ENCODE measurements at places on chromosomes 1 and 21. TPM values are rescaled to one million over a fixed set of nuclear protein-coding genes. Genes with fewer than 3 reads are reported as not detected.

WARS2 gene
- total RNA-seq, result 13.1 TPM

TSPEAR gene
- 3.2 TPM for total RNA-seq

S100A7 gene
- not detected for total RNA-seq

RXRG gene
- total RNA-seq, result 247 TPM

STUM gene
- 7.6 TPM for total RNA-seq

RIMKLA gene
- 8.1 TPM for total RNA-seq

HCRTR1 gene
- not detected for total RNA-seq

OR2L13 gene
- total RNA-seq, result not detected

STMN1 gene
- total RNA-seq, result 572 TPM

TARS2 gene
- 35.7 TPM for total RNA-seq

PFKFB2 gene
- 5.7 TPM for total RNA-seq

SH3BGR gene
- 116 TPM for total RNA-seq

DNA sequence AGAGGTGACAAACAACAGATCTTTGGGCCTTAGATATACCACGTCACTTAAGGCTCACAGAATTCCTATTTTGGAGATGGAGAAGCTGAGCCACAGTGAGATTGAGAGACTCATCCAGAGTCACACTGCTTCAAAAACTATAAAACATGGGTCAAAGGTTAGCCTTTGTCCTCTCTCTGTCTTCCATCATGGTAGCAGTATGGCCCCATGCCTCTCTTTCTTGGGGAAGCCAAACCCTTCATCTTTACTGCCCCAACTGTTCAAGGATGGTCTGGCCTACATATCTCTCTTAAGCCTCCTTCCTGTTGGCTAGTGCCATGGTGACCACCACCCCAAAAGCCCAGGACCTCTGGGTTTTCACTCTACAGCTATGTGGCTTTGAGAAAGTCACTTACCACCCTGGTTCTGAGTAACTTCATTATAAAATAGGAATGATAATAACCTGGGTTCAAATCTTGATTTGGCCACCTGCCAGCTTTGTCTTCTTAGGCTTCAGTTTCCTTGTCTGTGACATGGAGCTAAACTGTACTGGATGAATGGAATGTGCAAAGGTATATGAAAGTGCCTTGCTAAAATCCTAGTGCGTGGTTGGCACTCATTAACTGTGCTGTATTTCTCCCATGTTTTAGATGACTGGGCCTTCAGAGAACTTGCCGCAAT lies 85.9 kb upstream of the JUN start:
- DNase-seq, result no peak

DNA sequence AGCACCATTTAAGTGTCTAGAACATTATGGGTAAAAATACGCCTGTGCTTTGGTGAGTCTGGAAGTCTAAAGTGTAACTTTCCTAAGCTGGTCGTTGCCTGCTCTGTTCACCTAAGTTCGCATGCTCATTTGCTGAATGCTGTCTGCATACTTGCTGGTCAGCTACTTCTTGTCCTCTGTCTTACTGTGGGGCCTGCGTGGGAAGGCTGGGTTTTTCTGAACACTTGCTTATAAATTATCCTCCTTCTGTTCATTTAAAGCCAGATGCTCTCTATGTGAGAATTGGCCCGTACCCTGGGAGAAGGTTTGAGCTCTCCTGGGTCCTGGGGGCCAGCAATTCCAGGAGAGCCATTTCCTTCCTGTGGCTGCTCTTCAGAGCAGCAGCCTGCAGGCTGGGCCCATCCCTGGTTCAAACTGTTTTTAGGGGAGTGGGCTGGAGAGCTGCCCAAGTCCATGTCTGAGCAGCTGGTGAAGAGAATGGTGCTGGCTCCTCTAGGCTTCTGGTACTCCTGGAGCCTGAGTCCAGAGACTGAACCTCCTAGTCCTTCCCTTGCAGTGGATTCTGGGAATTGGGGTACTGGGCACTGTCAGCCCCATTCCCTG lies 75.7 kb downstream of the GALNT2 start:
- DNase-seq, result no peak

GRCh38 chr1:28104866-28105467 lies 16.6 kb upstream of the EYA3 start:
- peak; percentile 74 for DNase-seq

GRCh38 chr1:110091791-110092190 lies 20.5 kb upstream of the UBL4B start:
- no peak for DNase-seq

DNA sequence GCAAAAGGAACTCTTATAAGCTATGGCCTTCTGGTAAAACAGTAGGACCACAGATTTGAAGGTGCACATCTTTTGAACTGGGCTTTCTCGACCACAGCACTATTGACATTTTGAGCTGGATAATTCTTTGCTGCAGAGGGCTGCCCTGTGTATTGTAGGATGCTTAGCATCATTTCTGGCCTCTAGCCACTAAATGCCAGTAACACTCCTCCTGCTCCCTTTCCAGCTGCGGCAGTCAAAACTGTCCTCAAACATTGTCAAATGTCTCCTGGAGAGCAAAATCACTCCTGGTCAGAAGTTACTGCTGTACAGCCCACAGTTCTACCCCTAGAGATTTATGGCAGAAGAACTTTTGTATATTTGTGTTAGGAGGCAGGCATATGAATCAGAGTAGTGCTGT lies 836.7 kb downstream of the PLA2G4A start:
- no peak for DNase-seq

- DNase-seq, result peak; percentile 15
These were observed 128.4 kb upstream of the ZC3H11B start for GRCh38 chr1:219741011-219741970.

GRCh38 chr1:51512606-51513005 lies 6.5 kb downstream of the EPS15 start:
- DNase-seq, result no peak

DNA sequence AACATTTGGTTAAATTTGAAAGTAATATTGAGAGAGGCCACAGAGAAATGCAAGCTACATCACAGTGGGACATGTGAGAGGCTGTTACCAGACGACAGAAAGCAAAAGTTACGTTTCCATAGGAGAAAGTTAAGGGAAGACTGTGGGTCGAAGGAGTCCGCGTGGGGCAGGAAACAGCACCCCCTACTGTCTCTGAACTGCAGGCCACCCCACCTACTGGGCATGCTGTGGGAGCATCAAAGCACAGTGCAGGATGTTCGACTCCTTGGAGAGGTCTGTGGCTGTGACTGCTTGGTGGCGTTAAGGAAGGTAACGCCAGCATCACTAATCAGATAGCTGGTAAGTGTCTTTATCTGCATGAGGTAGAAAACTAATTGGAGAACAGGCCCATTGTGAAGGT lies 123.9 kb downstream of the PTBP2 start:
- DNase-seq, result peak; percentile 49

- DNase-seq, result no peak
These were observed 70.4 kb downstream of the ACTL8 start for GRCh38 chr1:17825273-17826164.

DNA sequence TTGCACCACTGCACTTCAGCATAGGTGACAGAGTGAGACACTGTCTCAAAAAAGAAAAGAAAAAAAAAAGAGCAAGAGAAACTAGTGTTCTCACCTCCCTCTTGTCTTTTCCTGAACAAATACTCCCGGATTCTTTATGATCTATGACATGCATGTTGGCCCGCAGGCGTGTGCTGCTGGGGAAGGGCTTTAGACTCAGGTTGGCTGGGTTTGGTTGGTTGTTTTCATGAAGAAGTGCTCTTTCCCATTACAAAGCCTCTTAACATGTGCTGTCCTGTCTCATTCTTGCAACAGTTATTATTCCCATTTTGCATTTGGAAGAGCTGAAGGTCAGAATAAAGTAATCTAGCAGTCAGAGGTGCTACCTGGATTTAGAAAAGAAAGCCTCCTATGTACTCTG lies 79.5 kb downstream of the TRABD2B start:
- no peak for DNase-seq

GRCh38 chr1:151419819-151420218 lies 20.4 kb downstream of the PSMB4 start:
- DNase-seq, result no peak

DNA sequence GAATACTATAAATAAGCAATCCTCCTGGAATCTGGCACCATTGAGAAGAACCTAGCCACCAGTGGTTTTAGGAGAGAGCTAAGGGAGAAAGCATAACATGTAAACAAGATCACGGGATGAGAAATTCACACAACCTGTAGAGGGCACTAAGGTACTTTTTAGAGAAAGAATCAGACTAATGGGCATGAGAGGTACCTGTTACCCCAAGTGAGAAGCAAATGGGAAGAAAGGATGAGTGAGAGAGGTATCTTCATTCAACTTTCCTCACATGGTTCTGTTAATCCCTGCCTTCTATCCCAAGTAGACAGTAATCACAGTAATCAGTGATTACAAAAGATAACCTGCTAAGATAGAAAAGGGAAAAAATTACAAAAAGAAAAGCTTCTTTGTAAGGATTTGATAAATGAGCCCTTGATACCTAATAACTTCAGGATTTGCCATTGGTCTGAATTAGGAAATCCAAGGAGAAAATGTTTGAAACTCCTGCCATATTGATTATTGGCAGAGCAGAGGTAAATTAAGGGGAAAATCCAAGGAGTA lies 251.1 kb upstream of the ADGRL2 start:
- peak; percentile 54 for DNase-seq

DNA sequence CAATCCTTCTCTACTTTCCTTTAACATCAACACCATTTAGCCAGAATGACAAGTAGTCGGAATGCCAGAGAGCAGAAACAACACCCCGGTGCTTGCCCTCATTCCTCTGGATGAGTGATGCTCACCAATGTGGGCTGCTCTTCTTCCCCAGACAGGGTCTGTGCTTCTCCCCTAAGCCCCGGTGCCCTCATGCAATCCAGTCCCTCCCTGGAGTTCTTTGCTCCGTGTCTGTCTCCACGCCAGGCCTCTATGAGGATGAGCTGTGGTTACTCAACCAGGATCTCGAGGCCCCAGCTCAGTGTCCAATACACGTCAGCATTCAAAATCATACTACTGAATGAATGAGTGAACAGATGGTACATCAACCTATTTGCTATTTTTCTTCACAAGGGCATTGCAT lies 29.7 kb upstream of the PDE9A start:
- no peak for DNase-seq

GRCh38 chr1:93681989-93682412 lies 364 bp upstream of the BCAR3 start:
- no peak for DNase-seq

- DNase-seq, result no peak
These were observed 59.7 kb downstream of the NTPCR start for GRCh38 chr1:233010146-233010545.

DNA sequence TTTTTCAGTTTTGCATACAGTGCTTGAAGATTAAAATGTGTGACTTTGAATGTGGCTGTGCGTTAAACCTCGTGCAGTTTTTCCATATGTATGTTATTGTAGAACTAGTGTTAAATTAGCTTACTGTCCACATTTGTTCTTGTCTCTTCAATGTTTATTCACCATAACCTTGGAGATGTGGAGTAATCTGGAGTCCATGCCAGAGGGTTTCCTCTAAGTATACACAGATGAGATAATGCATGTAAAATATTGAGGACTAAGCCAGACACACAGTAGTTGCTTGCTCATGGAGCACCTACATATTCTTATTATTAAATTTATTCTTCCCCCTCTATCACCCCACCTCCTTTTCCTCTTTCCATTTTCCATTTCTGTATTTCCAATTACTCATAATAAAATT lies 7.7 kb upstream of the GIPC2 start:
- no peak for DNase-seq

GRCh38 chr21:45376459-45377324 lies 28.3 kb upstream of the COL18A1 start:
- DNase-seq, result no peak

GRCh38 chr1:60575326-60575977 lies 501.9 kb upstream of the C1orf87 start:
- no peak for DNase-seq

DNA sequence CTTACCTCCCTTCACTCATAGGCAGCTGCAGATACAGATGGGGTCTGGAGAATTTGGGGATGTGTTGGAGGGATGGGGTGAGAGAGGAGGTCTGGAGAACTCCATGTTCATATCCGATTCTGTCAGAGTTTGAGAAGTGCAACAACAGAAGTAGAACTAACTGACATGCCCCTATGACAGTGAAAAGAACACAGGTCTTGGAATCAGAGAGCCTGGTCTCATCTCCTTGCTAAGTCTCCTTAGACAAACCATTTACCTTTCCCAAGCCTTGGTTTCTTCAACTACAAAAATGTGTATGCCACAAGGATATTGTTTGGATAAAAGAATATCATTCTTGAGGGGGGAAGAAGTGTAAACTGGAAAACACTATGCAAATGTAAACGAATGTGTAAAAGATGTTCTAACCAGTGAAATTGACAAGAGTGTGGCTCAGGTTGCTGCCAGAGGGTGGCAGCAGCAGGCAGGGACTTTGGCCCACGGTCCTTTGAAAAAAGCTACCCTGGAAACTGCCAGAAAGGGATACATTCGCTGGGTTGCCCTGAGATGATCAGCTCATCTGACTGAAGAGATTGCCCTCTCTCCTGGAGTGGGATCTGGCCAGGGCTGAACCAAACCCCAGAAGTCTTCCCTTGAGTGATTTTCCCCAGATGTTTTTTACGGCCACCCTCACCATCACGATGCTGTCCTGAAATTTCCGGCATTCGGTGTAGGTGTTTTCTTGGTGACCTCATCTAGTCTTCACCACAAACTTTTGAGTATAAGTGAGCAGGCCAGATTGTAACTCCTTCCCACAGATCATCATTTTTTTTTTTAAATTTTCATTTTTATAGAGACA lies 17.0 kb upstream of the CD2 start:
- peak; percentile 67 for DNase-seq
